ENCODE measurements at places on chromosomes 6 and 20.

DNA sequence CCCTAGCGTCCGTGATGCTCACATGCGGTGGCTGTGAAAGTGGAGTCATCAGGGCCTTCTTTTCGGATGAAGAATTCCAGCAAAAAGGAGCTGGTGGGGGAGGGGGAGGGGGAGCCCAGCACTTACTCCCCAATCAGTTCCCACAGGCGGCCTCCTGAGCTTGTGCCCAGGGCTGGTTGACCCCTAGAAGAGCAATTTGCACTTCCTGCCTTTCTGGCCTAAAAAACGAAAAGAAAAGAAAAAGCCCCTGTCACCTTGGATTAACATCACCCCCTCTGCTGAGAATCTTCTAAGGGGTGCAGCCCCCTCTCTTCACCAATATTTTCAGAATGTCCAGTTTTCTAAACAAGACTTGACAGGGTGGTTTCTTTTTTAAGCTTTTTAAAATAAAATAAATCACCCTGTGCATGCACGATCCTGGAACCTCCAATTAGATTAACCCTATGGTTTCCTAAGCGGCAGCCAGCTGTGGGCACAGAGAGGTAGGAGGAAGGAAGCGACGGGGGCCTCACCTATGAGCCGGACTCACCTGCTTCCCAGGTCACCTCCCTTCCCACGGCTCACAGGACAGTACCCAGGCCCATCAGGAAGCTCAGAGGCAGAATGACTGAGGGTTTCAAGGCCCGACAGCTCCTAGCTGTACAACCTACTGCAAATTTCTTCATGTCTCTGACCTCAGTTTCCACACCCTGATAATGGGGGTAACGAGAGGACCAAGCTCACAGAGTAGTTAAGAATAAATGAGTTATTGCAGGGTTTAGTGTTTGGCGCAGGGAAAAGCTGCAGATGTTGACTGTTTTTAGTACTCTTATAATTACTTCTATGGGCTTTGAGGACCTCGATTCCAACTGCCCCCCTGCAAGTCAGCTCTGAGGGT is 10.5 kb upstream of the TGM2 start:
- DNase-seq = no peak

- no peak for DNase-seq
Observed at GRCh38 chr6:128525406-128525805, 5.0 kb upstream of the PTPRK start.

DNA sequence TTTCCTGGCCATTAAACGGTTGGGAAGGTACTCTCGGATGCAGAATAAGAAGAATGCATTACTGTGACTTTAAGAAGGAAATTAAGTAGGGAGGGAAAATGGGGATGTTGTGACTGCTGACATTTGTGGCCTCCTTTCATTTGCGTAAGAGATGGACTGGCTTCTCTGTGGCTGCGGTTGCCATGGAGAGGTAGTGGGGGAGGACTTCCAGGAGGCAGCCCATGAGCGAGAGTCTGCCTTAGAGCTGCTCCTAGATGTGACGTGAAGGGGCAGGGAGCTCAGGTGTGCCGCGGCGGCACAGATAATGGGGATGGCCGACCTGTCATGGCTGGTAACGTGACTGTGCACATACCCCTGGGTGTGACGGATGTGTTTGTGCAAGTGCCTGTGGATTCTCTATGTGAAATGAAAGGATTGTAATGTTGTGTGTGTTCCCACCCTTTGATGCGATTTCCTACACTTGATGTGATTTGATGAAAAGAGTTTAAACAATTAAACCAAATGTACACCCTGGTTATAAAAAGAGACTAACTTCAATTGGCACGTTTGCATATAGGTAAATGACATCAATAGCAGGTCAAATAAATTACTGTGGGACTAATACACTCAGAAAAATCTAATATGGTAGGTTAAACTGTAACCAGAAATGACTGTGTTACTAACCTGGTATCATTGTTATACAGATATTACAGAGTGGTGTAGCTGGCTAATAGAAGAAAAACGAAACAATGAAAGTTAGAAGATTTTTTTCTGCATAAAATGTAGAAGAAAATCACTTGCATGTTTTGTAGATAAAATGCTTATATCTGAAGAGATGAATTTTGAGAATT is 48.9 kb downstream of the HIVEP1 start:
- DNase-seq = peak; percentile 72

DNA sequence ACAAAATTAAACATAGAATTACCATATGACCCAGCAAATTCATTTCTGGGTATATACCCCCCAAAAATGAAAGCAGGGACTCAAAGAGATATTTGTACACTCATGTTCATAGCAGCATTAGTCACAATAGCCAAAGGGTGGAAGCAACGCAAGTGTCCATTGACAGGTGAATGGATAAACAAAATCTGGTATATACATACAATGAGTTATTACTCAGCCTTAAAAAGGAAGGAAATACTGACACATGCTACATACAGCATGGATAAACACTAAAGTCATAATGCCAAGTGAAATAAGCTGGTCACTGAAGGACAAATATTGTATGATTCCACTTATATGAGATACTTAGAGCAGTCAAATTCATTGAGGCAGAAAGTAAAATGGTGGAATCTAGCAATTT is 5.3 kb upstream of the STX11 start:
- no peak for DNase-seq

DNA sequence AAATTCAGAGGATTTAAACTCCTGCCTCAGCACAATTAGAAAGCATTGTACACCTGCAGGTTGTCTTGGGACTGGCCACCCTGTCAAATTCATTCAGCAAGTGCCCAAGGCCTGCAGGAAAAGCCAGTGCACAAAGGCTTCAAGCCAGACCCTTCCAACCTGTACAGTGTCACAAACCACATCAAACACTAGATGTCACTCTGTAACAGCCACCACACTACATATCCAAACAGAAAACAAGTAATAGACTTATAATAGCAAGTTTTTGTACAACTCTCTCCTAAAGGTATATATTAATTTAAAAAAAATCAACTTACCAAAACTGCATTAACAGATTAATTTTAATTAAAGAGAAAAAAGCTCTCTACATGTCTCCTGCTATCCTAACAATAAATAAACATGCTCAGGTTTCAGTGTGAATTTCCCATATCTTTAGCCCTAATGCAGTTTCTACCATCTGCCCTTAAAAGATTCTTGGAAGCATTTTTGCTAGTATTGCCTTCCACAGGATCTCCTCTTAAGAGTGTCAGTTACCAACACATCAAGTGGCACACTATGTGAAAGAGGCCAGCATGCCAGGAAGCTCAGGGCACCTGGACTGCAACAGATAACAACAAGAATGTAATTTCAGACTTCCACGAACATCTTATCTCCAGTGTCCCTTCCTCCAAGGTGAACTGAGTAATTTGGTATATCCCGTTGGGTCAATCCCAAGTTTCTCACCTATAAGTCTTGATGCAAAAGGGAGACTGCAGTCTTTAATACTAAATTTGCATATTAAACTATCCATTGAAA is 47.5 kb downstream of the RALGAPA2 start:
- peak; percentile 31 for DNase-seq

- no peak for DNase-seq
Observed at GRCh38 chr6:31081872-31082271, 30.5 kb downstream of the C6orf15 start.

DNA sequence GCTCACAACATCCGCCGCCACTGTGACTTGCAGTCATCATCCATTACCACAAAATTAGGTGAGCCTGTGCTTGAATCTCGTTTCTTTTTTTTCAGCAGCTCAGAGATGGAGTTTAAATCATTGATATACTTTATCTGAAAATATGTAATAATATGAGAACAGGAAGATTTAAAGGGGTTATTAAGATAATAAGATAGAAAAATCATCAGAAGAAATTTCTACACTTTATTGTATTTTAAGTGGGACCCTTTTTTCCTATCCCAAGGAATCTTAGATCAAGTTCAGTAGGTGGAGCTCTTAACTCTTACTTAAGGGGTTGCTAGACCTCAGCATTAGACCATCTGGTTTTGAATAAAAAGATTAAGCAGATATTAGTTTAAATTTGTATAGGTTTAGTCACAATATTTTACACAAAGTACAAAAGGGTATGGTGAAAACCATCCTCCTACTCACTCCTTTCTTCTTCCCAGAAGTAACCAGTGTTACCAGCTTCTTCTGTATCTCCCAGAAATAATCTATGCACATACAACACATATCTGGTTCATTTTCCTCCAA is 9.4 kb upstream of the NCOA7 start:
- peak; percentile 47 for DNase-seq

DNA sequence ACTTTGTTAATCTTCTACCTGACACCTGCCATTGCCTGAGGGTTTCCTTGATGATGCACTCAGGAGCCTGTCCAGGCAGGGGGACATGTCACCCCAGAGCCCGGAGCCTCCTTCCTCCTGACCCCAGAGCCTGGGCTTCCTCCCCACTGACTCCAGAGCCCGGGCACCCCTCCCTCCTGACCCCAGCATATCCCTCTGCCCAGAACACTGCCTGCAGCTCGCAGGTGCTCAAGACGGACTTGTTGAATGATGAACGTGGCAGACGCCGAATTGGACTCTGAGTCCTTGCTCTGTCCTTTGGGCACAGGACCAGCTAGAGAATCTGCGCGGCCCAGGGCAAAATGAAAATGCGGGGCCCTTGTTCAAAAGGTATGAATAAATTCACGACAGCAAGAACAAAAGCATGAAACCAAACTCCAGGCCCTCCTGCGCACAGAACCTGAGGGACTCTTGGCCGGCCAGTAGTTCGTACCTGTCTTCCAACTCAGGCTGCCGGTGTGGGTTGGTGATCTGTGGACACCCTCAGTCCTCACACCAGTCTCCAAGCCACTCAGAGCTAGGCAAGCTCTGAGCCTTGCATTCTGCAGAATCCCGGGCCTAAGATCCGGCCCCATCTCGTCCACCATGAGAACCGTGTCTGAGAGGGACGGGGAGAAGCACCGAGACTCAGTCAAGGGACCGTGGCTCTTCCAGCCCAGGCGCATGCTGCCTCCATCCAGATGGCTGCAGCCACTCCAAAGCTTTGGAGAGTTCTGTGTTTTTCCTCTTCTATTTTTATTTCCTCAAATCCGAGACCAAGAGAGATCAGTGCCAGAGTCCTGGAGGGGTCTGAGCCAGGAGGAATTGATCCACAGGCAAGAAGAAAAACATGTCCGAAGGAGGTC is 104.7 kb downstream of the BMP7 start:
- DNase-seq = no peak

DNA sequence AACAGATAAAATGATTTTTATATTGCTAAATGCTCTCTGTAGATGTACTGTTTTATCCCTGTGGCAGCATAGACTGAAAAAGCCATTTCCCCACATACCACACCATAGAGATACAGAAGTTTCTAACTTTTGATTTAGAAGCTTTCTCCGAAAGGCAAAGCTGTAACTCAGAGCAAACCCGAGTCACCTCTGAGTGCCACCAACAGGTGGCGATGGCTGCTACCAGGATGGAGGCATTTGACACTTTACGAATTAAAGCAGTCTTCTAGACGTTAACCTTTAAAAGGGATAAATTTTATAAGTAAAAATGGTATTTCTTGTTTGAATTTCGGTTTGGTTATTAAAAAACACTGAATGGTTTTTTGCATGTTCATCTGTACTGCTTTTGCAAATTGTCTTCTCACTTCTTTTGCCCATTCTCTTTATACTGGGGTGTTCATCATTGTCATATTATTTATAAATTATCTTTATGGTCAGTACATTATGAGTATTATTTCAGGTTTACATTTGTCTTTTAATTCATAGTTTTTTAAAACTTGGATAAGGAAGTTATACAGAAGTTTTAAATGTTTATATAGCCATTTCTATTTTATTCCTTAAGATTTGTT is 201.0 kb upstream of the CEP162 start:
- DNase-seq = peak; percentile 67

DNA sequence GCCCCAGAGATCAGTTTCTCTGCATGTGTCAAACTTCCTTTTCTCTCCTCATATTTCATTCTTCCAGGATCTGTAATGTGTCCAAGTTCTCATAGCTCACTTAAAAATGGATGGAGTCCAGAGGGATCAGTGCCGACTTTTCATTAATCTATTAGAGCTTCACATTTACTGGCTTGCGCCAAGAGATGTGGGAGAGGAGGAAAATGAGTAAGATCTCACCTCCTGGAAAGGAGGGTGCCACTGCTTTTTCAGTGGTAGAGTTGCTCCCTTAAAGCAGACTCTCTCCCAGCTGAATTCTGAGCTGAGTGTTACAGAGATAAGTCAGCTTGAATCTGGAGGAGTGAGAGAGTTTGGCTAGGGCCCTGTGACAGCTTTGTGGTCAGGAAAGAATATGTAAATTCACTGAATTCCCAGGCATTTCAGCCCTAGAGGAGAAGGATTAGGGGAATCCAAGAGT is 175.9 kb downstream of the SOX4 start:
- peak; percentile 48 for DNase-seq

DNA sequence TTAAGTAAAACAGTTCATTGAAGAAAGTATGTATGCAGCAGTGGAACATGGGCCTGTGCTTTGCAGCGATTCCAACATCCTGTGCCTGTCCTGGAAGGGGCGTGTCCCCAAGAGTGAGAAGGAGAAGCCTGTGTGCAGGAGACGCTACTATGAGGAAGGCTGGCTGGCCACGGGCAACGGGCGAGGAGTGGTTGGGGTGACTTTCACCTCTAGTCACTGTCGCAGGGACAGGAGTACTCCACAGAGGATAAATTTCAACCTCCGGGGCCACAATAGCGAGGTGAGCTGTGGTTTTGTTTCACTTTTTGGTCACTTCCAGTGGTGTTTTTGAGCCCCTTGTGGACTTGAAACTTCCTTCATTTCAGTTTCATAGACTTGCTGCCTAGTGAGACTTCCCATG is 1.7 kb downstream of the TULP4 start:
- DNase-seq = no peak

DNA sequence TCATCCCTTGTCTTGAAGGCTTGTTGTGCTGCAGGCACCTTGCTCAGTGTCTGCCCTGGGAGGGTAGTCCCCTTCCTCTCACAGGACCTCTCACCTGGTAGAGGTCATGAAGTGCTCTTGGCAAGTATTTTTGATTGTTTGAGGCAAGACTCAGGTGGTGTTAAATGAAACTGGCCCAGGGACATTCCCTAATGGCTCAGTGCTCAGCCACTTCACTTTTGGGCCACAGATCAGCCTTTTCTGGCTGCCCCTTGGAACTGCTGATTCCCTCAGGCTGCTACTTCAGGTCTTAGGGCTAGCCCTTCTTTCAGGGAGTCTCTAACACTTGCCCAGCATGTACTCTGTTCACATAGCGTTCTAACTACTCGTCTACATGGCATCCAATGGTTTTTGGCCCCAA is 111.3 kb downstream of the RNF144B start:
- no peak for DNase-seq

DNA sequence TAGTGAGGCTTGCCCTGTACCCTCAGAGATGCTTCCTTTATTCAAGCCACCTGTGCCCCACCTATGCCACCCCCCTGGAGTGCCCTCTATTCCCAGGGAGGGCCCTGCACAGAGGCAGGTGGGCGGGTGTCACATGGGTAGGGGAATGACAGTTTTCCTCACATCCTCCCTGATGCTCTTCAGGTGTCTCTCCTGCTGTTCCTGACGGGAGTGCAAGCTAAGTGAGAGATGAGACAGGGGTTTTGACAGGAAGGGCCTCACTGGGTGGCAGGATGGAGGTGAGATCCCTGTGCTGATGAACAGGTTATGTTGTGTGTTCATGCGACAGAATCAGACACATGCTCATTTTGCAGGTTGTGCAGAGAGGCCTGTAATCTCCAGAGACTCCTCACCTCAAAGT is 164.1 kb upstream of the CHD6 start:
- DNase-seq = no peak
